ENCODE measurements at places on chromosomes 7 and 10.

DNA sequence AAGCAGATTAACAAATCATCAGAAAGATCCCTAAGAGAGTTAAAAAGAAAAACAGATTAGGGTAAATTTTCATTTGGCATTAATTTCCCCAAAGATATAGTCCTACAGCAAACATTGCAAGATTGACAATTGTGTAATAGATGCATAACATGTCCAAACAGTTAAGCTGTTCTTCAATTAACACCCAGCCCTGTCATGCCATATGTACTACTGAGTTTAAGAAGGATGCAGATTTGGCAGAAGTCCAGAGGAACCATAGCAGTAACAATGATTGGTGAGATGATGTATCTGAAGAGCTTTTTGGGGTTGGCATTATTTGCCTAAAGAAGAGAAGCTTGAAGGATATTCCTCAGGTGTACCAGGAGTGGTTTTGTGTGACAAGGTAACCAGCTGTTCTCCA is 287.6 kb downstream of the LRMDA start:
- DNase-seq, result no peak

DNA sequence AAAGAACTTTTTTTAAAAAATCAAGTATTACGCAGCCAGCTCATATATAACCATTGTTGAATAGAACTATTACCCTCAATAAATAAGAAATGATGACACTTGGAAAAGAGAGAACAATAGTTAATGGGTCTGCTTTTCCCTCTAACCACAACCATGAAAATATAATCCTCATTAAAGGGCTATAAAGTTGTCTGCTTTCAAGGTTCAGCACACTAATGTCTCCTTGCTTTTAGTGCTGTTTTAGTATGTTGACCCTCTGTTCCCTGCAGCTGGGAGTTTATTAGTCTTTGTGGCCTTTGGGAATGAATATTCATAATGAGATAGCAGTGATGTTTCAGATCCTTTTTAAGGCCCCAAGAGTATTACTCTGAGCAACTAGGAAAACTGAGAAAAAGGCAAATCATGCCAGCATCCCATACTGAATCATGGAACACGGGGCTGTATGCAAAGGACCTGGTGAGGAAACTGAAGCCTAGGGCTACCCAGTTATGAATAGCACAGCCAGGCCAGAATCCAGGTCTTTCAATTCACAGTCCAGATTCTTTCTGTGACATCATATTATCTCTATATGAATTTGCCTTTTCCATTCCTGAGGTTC is 332.0 kb upstream of the LRGUK start:
- DNase-seq, result no peak

DNA sequence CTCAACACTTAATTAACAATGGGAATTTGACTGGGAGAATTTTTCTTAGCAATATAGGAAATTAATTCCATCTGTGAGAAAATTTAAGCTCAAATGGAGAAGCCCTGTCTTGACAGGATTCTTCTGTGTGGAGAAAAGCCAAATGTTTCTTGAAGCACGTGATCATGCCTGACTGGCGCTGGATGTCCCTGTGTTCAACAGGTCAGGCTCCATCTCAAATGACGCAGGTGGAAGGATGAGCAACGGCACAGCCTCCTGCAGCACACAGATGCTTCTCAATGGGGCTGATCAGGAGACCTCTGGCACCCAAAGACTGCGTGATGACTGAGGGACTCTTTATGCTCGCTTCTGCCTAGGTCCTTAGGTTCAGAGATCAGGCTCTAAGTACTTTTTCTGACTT is 143.8 kb downstream of the RSU1 start:
- DNase-seq, result no peak

DNA sequence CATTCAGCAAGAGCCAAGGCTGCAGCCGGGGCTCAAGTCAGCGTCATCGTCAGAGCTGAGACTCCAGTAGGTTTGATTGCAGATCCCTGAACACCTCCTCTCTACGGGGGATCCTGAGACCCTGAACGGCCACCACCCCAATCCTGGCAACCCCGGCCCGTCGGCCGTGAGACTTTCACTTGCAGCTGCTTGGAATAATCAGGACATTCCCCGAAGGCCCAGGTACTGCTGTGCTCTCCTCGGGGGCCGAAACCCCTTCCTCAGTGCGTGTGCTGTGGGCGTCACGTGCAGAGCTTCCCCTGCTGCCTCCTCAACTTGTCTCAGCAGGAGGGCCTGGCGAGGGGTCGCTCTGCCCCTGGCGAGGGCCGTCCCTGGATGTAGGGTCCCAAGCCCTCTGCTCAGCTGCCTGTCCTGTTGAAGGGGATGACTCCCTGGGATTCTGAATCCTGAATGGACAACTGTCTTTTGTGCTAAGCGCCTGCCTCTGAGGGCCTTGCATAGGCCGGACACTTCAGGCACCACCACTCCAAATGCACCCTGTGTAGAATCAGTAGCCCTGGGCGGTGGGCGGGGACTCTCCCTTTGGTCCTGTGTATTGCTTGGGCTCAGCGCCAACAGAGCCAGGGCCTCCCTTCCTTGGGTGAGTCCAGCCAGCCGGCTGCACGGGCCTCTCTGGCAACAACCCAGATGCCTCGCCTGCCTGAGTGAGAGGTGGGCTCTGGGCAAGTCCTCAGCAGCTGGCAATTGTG is 63.8 kb upstream of the EBF3 start:
- no peak for DNase-seq

- no peak for DNase-seq
These were observed 96.2 kb downstream of the EXOC4 start for GRCh38 chr7:133349101-133349500.

GRCh38 chr7:27510541-27510940 is 152.1 kb downstream of the HIBADH start:
- no peak for DNase-seq

DNA sequence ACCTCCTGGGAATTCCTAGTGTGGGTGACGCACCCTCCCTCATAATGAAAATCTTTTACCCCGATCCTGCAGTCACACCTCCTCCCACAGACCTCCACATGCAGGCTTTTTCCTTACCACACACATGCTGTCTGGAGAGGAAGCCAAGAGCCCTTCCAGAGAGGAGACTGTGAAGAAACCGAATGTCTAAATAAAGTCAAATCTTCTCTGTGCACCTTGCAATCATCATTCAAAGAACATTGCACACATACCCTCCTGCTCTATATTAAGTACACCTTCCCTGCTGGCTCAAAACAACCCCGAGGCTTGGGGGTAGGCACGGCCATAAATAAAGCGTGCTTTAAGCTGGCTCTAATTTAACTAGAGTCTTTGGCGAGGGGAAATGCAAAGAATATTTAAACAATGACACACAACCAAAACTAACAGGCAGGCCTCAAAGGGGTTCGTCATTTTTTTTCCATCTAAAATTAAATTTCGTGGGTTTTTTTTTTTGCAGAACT is 34.9 kb downstream of the CALML3 start:
- no peak for DNase-seq

DNA sequence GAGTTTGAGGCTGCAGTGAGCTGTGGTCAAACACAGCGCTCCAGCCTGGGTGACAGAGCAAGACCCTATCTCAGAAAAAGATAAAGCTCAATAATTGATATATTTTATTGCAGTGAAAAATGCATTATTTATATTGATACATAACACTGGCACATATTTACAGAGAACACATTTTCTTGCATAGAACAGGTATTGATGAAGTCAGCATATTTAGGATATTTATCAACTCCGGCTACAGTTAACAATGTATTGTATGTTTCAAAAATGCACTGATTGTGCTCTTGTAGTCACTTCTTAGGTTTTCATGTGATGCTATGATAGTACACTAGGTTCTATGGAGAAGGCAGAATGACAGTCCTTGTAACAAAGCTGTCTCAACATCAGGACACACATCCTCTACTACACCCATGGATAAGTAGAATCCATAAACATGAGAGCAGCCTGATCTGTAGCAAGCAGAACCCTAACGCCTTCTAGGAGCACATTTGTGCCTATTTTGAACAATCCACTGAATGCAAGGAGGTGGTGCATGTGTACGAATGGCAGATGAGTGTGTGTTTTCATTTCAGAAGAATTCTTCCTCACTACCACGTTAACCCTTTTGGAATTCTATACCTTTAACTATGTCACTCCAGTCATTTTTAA is 586.1 kb upstream of the CELF2 start:
- no peak for DNase-seq

GRCh38 chr7:38872202-38872601 is 36.8 kb downstream of the VPS41 start:
- DNase-seq, result no peak

- DNase-seq, result no peak
These were observed 2.8 kb downstream of the PKD1L1 start for GRCh38 chr7:47945261-47946015.

- no peak for DNase-seq
These were observed 103.3 kb upstream of the IGFBP3 start for GRCh38 chr7:46024263-46024916.

DNA sequence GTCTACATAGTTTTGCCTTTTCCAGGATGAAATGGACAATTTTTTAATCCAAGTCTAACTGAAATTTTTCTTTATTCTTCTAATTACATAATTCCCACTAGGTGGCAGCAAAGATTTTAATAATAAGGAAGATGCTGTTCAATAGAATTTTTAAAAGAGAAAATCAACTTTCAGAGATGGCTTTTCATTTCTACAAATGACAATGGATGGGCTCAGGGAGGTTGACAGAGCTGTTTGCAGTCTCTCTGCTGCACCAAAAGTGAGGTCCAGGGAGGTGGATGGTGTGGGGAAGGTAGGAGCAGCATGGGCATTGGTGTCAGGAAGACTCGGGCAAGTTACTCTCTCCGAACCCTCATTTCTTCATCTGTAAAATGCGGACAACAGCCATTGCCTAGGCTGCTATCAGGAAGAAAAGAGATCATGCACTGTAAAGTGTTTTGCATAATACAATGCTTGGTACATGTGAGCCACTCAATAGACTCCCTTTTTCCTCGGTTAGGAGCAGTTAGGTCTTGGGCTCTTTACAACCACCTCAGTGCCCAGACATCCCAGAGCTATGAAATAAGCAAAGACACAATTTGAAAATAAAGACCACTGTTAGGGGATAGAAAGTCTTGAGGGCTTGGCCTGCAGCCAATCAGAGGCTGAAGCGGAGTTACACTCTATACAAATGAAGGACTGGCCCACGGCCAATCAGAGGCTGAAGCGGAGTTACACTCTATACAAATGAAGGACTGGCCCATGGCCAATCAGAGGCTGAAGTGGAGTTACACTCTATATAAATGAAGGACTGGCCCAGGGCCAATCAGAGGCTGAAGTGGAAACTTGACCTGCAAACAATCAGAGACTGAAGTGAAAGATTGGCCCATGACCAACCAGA is 107.1 kb downstream of the ABLIM1 start:
- DNase-seq, result no peak

DNA sequence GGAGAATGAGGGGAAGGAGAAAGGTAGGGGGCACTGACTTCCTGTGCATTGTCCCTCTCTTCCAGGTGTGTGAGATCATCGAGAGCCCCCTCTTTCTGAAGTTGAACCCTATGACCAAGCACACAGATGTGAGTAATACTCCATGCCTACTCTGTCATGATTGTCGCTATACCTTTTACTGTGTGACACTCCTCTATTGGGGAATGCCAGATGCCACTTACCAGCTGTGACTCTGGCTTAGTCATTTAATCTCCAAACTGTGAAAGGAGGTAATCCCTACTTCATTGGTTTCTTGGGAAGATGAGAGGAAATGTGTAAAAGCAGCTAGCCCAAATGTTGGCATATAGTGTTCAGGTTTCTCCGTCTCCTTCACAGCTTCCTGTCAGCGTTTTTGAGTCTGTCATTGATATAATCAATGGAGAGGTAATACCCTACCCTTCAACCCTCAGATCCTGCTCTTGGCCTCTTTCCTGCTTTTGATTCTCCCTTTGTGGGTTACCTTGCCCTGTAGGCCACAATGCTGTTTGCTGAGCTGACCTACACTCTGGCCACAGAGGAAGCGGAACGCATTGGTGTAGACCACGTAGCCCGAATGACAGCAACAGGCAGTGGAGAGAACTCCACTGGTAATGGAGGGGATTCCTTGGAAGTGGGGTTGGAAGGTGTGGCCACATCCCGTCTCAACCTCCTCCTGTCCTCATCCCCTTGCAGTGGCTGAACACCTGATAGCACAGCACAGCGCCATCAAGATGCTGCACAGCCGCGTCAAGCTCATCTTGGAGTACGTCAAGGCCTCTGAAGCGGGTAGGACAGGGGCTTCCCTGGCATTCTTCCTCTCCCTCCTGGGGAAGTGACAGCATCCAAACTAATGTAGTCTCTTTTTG is 2.0 kb downstream of the COPS6 start:
- DNase-seq, result no peak

- DNase-seq, result no peak
These were observed 47.6 kb downstream of the ASB13 start for GRCh38 chr10:5618829-5619228.

DNA sequence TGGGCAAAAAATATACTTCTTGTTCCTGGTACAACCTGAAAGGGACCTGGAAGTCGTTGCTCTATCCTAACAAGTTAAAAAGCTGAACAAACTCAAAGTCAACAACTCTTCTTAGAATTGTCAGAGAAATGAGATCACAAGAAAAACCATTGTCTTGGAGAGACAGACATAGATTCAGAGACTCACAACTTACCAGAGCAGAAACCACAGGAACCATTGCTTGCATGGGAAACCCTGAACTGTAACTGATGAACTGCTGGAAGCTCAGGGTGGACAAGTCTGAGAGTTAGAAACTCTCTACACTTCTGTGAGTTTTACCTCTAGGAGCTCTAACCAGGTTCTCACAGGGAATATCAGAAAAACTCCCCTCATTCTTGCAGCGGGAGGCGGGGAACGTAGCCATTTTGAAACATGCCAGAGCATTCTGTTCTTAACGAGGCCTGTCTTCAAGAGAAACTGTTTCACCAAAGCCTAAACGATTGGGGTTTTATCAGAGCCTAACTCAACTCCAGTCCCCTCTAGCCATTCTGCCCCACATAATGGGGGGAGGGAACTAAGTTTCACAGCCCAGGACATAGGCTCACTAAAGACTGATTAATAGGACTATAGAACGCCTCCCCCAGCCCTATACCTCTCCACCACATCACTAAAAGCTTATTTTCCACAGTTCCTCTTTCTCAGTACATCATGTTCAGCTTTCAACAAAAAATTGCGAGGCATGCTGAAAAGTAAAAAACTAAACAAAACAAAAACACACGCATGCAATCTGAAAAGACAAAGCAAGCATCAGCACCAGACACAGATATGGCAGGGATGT is 12.0 kb upstream of the GSDME start:
- DNase-seq, result no peak

- DNase-seq, result no peak
These were observed 266.1 kb downstream of the MTERF1 start for GRCh38 chr7:91614431-91614830.

DNA sequence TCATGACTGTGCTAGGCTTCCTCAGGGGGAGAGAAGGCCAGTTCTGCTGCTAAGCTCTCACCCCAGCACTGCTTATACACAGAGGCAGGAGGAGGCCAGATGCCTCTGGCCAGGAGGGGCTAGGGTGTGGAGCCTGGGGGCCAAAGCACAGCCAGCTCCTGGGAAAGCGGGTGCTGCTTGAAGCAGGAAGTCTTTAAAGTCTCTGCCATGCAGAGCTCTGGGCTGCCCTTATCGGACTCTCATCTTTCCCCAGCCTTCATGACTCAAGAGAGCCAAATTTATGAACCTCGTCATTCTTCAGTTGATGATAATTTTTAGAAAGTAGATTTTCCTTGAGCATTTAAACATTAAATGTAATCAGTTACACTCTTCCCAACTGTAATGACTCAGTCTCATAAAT is 11.2 kb upstream of the TSPAN14 start:
- DNase-seq, result no peak

- DNase-seq, result no peak
These were observed 213.6 kb upstream of the FOXK1 start for GRCh38 chr7:4468320-4469102.

GRCh38 chr10:68364101-68364886 is 31.6 kb upstream of the PBLD start:
- no peak for DNase-seq

GRCh38 chr10:130491693-130492050 is 355.5 kb downstream of the GLRX3 start:
- DNase-seq, result no peak

GRCh38 chr7:112938863-112939573 is 147.6 kb downstream of the GPR85 start:
- DNase-seq, result no peak

Data from D721Med (cell line).